ENCODE measurements at places on chromosomes 3 and 15. TPM values are rescaled to one million over a fixed set of nuclear protein-coding genes. Genes with fewer than 3 reads are reported as not detected.

- DNase-seq: no peak
These were observed 11.7 kb upstream of the ARL14 start for GRCh38 chr3:160665231-160665630.

DNA sequence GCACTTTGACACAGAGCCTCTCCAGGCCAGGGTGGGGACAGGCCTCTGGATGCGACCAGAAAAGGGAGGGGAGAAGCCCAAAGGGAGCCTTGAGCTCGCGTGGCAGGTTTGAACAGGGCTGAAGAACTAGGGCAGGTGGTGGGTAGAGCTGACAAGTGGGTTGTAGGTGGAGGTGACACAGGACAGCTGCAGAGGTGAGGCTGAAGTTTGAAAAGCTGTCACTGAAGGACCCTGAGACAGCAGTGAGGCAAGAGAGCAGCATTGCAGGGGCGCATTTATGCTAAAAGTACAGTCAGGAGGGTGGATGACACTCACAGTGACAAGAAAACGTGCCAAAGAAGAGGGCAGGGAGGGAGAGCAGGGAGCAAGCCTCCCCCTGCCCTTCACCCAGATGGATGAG is 21.8 kb upstream of the EPB42 start:
- no peak for DNase-seq

DNA sequence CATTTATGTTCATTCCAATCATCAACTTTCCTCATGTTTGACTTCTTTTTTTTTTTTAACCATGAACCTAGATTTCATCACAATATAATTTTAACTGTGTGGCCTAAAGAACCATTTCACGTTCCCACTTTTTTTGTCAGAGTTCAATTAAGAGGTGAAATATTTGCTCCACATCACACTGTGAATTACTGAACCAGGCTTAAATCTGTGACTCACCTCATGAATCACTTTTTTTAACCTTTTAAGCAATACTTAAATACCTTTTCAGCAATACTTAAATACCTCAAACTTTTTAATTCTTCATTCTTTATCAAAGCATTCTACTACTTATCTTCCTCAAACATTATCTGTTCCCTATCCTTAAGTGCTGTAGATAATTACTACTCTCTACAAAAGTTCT is 137.6 kb downstream of the SI start:
- no peak for DNase-seq

DNA sequence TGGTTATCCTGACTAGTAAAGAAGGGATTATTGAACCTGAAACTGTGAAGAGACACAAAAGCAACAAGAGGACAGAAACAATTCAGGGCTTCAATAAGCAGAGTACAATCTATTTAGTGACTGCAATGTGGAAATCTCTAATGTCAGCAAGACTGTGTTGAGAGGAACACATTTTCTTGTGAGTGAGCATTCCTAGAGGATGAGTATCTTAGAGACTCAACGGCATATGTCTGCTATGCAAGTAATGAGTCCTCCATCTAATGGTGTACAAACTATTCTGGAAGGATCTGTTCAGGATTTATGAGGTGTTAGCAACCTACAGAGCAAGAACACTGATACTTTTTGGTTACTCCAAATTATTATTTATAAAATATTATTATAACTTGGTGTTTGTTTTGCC is 226.5 kb upstream of the NDN start:
- DNase-seq: no peak

GRCh38 chr3:124520970-124521369 is 209.3 kb upstream of the UMPS start:
- no peak for DNase-seq

GRCh38 chr15:80660119-80660518 is 35.0 kb upstream of the ABHD17C start:
- no peak for DNase-seq

- DNase-seq: no peak
These were observed 81.1 kb downstream of the IQCH start for GRCh38 chr15:67335534-67336222.

- no peak for DNase-seq
These were observed 69.3 kb downstream of the LRIG1 start for GRCh38 chr3:66431494-66431893.

- no peak for DNase-seq
These were observed 7.3 kb downstream of the BCL6 start for GRCh38 chr3:187738071-187738330.

DNA sequence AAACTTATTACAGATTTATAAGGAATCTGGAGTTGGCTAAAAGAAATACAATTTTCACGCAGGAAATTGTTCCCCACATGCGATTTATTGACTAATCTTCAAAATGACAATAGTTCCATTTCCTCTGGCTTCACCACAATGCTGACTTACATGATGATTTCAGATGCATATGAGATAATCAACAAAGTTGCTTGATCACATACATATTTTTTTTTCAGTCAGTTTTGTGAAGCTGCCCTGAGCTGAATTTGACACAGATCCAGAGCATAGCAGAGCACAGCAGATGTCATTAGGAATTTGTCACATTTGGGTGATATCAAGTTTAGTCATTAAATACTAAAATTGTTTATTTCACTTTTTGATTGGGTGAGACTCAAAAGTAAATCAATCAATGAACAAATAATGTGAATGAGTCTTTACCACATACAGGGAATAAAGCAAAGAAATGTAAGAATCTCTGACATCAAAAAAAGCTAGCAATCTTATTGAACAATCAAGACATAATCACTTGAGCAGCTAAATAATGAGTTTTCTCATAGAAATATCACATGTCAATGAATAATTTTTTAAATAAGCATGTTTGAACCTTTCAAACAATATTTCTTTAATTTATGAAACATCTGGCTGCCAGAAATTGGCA is 18.3 kb downstream of the CPB1 start:
- no peak for DNase-seq

- peak; percentile 38 for DNase-seq
These were observed at the start of gene GCHFR for GRCh38 chr15:40763801-40764628. TSS of gene GCHFR (plus strand) at chr15:40764068. CDS start at chr15:40764181, 113 bp downstream.

GRCh38 chr3:55283441-55283925 is 203.6 kb downstream of the WNT5A start:
- DNase-seq: no peak

GRCh38 chr3:20080956-20081554 is 40.8 kb downstream of the KAT2B start:
- DNase-seq: no peak

GRCh38 chr3:123834631-123835030 is 49.5 kb downstream of the MYLK start:
- DNase-seq: no peak

- DNase-seq: no peak
These were observed 141.1 kb downstream of the DOCK3 start for GRCh38 chr3:50815844-50816243.

- no peak for DNase-seq
These were observed 290.4 kb upstream of the STT3B start for GRCh38 chr3:31242026-31242960.

- DNase-seq: no peak
These were observed 14.0 kb downstream of the FBXL22 start for GRCh38 chr15:63611177-63611576.

GRCh38 chr15:45231132-45231531 is 20.9 kb upstream of the SLC28A2 start:
- DNase-seq: no peak

GRCh38 chr15:94380798-94381197 is 149.4 kb downstream of the MCTP2 start:
- no peak for DNase-seq

DNA sequence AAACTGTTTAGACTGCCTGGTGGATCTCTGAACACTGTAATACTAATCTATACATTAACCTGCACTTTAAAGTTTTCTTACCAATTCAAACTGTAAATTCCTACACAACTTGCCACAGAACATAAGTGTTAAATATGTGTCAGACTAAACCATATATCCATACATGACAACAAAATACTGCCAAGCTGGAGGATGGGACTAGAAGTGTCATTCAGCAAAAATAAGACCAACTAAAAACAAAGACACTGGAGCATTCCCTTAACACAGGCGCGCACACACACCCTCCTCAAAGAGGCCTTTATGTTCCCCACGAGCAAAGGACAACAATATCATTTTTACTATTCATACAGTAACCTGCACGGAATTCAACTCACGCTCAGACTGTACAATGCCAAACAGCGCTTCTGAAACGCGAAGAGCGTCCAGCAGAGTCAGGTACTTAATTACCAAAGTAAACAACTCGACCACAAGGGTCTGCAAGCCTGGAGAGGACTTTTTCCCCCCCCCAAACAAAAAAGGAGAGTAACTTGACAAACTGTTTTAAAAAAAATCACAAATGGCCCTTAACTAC is 1.1 kb downstream of the DCUN1D1 start:
- no peak for DNase-seq

GRCh38 chr15:29736012-29736743 is 86.1 kb downstream of the TJP1 start:
- no peak for DNase-seq

DNA sequence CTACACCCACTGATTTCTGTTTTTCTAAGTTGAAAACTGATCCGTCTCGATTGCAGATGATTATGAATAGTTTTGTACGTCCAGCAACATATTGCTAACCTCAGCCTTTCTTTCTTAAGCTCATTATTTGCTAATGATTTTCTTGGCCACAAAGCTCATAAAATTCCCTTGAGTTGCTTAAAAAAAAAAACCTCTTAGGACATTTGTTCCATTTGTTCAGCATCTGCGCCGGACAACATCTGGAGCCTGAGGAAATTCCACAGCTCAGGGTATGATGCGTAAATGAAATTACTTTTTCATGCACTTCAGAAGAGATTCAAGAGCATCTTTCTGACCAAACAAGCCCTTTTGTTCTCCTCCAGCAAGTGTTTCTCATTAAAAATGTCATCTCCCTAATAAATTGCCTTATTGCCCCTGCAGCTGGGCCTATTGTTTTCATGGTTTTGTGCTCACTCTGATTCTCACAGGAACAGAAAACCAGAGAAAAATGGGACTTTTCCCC is 249.1 kb upstream of the MCTP2 start:
- DNase-seq: no peak

- DNase-seq: peak; percentile 34
These were observed 765 bp upstream of the UBE2E2 start for GRCh38 chr3:23202203-23202920.

- no peak for DNase-seq
These were observed 36.0 kb downstream of the FBN1 start for GRCh38 chr15:48609486-48609885.

GRCh38 chr15:83066034-83066733 is 868 bp downstream of the BTBD1 start:
- no peak for DNase-seq

GRCh38 chr3:25594007-25594502 is 70.7 kb downstream of the TOP2B start:
- no peak for DNase-seq

DNA sequence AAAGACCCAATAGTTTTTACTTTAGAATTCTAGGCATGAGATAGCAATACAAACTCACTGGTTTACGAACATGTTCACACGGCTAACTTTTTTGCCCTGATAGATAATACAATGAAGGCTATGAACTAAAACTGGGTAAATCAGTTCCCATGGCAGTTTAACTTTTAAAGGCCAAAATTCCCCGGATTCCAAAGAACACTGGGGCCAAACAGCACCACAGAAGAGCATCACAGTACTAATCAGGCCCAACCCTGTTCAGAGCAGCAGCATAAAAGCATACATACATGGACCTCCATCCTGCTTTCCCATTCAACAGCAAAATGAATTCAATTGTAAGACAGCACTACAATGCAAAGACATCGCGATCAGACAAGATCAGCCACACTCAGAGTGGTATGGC is 540.3 kb upstream of the CCDC54 start:
- DNase-seq: no peak

GRCh38 chr3:71247221-71247957 is 336.1 kb downstream of the FOXP1 start:
- no peak for DNase-seq

GRCh38 chr15:78714890-78715289 is 73.9 kb upstream of the CHRNB4 start:
- DNase-seq: no peak

GRCh38 chr15:42584031-42584765 is 8.8 kb downstream of the STARD9 start:
- DNase-seq: no peak

Gene OCA2
- total RNA-seq: not detected

Gene IL5RA
- 0.47 TPM for total RNA-seq

Gene PLA2G4E
- total RNA-seq: not detected

Gene SENP7
- total RNA-seq: 52.5 TPM

Gene SLC6A1
- 0.50 TPM for total RNA-seq

Gene PLS1
- 2.8 TPM for total RNA-seq

Gene ALPK3
- 7.7 TPM for total RNA-seq

Gene BTLA
- 0.37 TPM for total RNA-seq

Gene KIF7
- 9.0 TPM for total RNA-seq

Gene ANP32A
- 40.0 TPM for total RNA-seq

Gene ZNF710
- total RNA-seq: 6.5 TPM

Gene ATXN7
- total RNA-seq: 30.7 TPM

Gene GTPBP8
- total RNA-seq: 19.0 TPM

Gene RASGRP1
- total RNA-seq: 1.9 TPM

Gene CAMP
- total RNA-seq: 8.7 TPM

Gene PRICKLE2
- total RNA-seq: 87.9 TPM

Gene UROC1
- total RNA-seq: not detected

Gene ZNF502
- 7.1 TPM for total RNA-seq
